Activated T-cell treated with anti-CD3 and anti-CD28 coated beads, Interleukin-2, amount 50 U/mL, for 24 hours (primary cell): ENCODE measurements at places on chromosomes 5 and 9.

DNA sequence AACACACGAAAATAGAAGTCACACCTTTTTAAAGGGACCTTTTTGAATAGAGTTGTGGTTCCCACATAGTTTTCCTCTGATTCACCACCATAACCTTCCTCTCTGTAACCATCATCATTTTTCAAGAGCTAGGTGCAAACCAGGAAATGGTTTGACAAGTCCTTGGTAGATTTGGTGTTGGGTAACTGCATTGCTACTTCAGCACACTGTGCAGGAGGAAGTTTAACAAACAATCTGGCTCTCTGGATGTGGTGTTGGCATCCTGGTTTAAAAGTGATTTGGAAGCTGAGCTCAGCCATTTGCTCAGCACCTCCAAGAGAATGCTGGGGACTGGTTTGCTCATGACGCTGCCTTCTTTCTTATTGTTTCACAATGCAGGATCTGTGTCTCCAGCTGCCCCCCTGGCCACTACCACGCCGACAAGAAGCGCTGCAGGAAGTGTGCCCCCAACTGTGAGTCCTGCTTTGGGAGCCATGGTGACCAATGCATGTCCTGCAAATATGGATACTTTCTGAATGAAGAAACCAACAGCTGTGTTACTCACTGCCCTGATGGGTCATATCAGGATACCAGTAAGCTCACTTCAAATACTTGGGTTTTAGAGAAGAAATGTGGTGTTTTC is 213.1 kb downstream of the RFK start:
- no peak for DNase-seq

DNA sequence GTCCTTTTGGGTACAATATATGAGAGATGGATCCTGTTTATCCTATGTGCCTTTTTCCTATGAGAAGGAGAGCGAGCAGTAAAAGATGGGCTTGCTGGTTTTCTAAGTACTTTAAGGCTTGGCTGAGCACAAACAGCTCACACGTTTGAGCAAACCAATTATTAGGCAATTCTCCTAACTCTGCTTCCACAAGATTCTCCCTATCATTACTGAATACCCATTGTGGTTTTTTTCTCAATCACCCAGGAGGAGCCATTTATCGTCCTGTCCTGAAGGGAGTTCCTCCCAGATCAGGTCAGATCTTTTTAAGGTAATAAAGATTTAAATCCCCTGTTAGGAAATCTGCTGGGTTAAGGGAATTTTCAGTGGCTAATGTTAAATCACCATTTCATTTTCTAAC is 19.4 kb upstream of the C1QTNF3 start:
- no peak for DNase-seq

DNA sequence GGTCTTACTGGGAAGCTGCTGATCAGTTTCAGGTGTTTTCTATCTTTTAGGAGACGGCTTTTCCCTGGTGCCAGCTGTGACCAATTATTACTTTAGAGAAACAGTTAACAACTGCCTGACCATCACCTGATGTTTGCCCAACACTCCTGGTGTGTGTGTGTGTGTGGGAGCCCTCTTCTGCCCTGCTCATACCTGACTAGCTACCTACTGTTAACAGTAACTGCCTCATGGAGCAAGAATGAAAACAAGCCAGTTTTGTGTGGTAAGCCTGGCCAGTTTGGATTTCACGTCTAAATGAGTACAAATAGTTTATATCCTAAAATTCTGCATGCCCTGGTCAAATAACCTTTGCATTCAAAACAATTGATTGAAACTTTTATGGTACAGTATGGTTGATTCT is 46.1 kb upstream of the RIOK2 start:
- DNase-seq: no peak

DNA sequence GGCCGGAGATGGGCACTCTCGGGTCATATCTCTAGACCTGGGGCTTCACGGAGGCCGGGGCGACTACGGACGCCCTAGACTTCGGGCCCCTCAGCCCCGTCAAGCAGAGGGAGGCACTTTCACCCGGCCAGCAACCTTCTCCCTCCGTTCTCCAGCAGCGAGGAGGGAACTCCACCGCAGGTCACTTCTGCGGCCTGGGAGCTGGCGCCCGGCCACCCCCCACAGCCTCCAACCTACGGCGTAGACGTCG is 201 bp downstream of the DOLK start:
- no peak for DNase-seq

GRCh38 chr5:143051244-143052058 is 281.3 kb downstream of the ARHGAP26 start:
- DNase-seq: no peak

DNA sequence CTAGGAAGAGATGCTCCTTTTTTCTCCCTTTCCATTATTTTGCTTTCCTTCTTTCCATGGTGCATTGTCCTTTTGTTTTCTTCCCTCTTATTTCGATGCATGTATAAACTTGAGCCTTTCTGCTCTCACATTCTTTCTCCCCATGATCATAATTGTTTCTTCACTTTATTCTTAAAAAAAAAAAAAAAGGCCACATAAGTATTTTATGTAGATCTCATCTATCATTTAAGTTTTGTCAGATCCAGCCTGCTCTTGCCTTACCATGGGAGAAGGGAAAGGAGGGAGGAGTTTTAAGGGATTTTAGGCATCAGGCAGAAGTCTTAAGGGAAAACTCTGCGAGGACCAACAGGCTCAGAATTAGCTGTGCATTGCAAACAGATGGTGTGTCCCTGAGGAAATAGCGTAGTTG is 11.1 kb downstream of the TGFBR1 start:
- no peak for DNase-seq

- DNase-seq: no peak
These were observed 323.9 kb upstream of the RORB start for GRCh38 chr9:74173284-74173683.

GRCh38 chr9:120402741-120403542 is 177.0 kb downstream of the CDK5RAP2 start:
- no peak for DNase-seq

DNA sequence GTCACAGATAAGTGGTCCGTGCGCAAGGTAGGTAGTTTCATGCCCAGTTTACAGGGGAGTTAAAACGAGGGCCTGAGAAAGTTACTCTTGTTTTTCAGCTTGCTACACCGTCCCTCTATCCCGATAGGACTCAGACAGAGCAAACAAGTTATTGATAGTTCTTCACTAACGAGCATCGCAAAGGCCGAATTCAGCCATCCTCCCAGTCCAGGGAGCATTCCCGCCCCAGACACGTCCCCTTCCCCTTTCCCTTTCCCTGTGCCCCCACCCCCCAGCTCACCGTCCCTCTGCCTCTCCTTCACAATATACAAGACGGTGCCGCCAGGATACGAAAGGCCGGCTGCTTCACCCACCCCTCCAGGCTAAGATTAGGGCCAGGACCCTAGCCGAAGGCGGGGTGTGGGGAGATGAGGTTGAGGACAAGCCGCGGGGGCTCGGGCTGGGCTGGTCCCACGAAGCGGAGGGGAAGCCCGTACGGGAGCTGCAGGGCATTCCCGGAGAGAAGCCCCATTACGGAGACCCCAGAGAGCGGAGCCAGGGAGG is 599 bp downstream of the KIAA1191 start:
- no peak for DNase-seq

DNA sequence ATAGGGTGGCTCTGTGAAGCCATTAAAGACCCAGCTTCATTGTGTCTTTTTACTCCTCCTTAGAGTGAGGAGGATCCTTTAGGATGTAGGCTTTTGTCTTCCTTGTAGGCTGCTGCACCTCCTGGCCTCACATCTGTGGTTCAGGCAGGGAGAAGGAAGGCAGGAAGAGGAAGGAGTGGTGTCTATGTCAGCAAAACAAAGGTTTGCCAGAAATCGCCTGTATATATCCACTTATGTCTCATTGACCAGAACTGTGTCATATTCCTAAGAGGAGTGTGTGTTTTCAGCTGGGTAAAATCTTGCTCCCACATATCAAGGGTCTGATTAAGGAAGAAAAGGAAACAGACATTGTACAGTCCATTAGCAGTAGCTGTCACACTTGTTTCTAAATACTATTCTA is 213.8 kb downstream of the ARHGAP26 start:
- no peak for DNase-seq

- DNase-seq: no peak
These were observed 560.8 kb downstream of the BNC2 start for GRCh38 chr9:16309469-16310271.

DNA sequence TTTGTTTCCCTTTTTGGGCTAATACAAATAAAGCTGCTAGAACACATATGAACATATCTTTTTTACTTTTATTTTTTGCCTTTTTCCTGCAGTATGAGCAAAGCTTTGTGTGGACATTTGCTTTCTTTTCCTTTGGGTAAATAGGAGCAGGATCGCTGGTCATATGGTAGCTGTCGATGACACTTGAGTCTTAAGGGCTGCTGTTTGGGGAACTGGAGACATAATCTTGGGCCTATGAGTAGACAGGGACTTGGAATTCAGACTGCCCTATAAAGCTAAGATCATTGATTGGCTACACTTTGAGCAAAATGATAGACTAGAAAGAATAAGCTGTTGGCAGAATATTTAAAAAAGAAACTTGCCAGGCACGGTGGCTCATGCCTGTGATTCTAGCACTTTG is 60.9 kb upstream of the ABL1 start:
- DNase-seq: no peak

GRCh38 chr5:31464081-31464480 is 67.8 kb downstream of the DROSHA start:
- DNase-seq: no peak

- DNase-seq: peak; percentile 74
These were observed 12.8 kb downstream of the NOTCH1 start for GRCh38 chr9:136532799-136533774.

DNA sequence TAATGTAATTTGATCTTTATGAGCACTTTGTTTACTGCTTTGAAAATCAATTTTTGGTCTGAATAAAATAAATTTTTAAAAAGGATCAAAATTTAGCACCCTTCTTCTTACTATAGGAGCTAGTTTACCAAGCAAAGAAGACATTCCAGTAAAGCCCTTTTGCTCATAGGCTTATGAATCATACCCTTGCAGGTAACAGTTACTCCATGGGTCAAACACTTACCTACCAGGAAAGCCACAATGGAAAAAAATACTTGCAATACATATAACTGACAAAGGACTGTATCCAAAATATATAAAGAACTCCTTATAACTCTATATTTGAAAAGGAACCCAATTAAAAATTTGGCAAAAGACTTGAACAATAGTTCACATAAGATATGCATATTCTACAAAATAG is 66.6 kb downstream of the SHOC1 start:
- DNase-seq: no peak

DNA sequence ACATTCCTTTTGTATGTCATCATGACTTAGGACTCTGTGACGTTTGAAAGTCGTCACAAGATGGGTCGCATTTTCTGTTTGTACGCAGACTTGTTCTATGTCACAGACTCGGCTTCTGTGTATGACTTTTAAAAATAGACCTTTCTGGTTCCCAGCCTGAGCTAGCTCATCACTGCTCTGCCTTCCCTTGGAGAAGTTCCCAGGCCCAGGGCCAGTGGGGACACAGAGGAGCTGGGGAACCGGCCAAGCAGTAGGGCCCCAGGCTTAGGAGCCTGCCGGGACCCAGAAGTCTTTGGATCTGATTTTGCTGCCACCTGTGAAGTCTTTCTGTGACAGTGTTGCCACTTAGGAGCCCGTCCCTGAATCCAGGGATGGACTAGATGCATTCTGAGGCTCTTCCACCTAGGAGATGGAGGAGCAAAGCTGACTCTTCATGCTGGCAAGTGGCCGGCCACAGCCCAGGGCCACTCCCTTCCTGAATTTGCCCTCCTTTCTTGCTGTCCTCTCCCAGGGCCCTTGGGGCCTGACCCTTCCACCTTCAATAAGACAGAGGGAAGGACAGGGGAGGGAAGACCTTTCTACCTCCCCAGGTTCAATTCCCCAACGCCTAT is 18.1 kb upstream of the UBE2QL1 start:
- DNase-seq: no peak

DNA sequence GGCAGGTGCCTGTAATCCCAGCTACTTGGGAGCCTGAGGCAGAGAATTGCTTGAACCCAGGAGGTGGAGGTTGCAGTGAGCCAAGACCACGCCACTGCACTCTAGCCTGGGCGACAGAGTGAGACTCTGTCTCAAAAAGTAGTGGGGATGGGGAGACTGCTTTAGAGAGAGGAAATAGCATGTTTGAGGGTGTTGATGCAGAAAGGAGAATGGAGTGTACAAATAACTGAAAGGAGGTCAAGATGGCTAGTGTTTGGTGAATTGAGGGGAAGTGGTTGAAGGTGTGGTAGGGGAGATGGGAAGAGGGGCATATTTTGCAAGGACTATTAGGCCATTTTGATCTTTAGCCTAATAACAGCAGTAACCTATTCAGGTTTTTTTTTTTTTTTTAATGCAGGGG is 18.2 kb downstream of the TENT2 start:
- no peak for DNase-seq

DNA sequence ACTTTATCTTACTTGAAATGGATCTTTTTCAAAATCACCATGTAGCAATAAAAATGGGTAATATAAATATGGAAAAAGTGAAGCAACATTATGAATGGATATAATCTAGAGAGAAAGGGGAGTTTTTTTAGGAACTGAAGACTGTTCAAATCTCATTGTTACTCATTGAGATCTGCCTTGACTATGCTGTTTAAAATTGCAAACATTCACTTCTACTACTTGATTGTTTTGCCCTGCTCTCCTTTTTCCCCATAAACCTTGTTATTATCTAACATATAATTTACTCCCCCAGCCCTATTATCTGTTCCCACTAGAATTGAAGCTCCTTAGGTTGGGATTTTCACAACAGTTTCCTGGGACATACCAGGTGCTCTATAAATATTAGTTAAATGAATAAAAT is 22.0 kb downstream of the PAM start:
- no peak for DNase-seq

- no peak for DNase-seq
These were observed 22.7 kb upstream of the CLK4 start for GRCh38 chr5:178649580-178649979.

DNA sequence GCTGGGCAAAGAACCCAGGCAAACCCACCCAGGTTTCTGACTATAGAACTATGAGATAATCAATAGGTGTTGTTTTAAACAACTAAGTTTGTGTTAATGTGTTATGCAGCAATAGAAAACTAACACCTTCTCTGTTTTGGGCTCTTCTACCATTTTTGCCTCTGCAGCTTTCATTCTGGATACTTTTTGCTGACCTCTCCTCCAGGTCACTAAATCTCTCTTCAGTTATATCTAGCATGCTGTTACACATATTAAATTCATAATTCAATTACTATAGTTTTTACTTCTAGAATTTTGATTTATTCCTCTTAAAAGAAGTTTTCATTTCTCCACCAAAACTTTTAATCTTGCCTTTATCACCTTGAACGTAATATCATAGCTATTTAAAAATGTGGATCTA is 17.2 kb downstream of the MAPK9 start:
- no peak for DNase-seq

- no peak for DNase-seq
These were observed 48.1 kb downstream of the FOCAD start for GRCh38 chr9:20732118-20732517.

- no peak for DNase-seq
These were observed 9.0 kb upstream of the OR1N1 start for GRCh38 chr9:122536134-122536533.

DNA sequence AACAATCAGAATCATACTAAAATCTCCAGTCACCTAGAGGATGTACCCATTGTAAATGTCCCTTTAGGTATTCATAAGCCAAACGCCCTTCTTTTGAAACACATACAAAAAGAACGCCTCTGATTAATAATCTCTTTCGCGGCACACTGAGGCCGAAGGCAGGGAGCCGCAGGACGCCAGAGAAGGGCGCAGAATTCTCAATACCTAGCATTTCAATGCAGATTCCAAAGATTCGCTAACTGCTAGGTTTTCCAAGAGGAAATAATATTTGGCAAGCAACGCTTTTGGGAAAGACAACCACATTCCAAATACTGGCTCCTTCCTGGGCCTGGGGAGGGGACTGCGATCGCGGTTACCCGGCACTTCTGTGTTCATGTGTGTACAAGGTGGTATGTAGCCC is 203.3 kb downstream of the MEF2C start:
- DNase-seq: no peak
